ENCODE measurements at places on chromosomes 11 and 22.

DNA sequence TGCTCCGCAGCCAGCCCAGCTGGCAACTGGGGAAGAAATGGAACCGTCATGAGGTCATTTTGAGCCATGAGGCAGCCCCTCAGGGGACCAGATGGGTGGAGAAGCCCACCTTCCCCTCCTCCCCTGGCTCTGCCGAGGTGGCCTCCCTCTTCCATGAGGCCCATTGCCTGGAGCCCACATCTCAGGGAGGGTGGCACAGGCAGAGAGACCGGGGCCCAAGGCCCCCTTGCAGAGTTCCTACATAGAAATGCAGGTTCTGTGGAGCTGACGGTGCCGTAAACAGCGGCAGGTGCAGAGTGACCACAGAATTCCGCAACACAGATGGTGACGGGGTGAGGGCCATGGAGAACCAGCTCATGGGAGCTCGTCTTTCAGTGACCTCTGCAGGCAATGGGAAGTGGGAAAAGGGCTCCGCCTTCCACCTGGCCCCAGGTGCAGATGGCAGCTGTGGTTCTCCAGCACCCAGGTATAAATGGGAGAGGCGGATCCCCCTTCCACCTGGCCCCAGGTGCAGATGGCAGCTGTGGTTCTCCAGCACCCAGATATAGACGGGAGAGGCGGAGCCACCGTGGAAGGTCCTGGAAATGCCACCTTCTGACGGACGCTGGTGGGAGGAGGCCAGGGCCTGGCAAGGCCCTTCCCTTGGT, 765.4 kb downstream of the BRD1 start:
- DNase-seq = no peak

DNA sequence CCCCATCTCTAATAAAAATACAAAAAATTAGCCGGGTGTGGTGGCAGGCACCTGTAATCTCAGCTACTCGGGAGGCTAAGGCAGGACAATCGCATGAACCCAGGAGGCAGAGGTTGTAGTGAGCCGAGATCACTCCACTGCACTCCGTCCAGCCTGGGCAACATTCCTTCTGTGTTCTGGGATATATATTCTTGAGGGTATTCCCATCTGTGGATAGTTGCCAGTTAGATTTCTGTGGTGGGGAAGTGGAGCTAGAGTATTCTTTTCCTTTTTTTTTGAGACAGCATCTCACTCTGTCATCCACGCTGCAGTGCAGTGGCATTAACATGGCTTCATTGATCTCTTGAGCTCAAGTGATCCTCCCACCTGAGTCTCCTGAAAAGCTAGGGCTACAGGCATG, 9.1 kb upstream of the ZNF74 start:
- DNase-seq = no peak

- DNase-seq = no peak
Observed at GRCh38 chr22:47423861-47424820, 661.7 kb downstream of the TBC1D22A start.

DNA sequence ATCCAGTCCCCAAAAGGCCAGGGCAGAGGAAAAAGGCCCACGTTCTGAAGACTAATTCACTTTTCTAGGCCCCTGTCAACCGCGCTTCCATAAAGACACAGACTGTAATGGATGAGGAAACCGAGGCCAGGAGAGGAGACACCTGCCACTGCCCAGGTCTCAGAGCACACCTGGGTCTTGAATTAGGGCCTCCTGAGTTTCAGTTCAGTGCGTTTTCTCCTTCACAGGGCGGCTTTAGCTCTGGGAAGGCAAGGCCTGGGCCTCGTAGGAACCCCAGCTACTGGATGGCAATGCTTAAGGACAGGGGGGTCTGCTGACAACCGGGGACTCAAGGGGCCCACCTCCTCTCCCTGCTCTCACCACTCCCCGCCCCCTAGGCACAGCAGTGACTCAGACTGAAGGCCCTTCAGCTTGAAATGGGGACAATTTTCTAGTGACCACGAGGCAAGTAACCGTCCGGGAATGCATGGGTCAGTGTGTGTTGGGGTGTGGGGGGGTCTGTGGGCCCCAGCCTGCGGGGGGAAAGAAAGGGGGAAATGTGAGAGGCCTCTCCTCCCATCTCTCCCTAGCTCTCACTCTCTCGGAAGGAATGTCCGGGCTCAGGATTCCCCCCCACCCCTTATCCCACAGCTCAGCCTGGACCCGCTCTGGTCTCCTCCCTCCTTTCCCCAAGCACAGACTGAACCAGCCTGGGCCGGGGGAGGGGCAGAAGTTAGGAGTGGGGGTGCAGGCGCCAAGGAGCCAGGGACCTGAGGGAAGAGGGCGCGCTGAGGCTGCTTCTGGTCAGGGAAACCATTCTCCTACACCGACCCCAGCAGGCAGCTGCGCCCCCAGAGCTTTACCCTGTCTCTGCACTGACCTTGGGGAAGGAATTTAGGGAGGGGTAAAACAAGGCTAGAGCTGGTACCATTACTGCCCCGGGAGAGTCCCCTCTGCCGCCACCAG, 17.2 kb downstream of the CREB3L1 start:
- DNase-seq = peak; percentile 92

DNA sequence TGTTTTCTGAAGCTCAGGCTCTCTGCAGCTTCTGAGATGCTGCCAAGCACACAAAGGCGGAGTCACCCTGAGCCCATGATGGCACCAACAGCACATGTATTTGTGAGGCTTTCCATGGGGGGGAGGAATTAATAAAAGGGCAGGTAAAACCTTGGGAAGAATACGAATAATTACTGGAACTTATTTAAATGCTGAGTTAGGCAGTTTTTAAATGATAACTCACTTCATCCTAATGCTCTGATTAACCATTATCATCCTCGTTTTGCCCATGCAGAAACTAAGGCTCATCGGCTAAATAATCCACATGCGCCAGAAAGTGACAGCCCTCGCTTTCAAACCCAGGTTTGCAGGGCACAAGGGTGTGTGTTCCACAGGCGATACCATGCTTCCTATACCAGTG, 35.4 kb downstream of the LARGE1 start:
- no peak for DNase-seq

- peak; percentile 36 for DNase-seq
Observed at GRCh38 chr11:111976767-111977145, 39.6 kb downstream of the DIXDC1 start.

DNA sequence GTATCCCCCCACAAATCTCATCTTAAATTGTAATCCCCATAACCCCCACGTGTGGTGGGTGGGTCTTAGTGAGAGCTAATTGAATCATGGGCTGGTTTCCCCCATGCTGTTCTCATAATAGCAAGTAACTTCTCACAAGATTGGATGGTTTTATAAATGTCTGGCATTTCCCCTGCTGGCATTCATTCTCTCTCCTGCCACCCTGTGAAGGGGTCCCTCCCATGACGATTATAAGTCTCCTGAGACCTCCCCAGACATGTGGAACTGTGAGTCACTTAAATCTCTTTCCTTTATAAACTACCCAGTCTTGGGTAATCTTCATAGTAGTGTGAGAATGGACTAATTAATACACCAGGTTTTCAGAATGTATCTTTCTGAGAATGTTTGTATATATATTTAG, 1159.4 kb downstream of the FAM181B start:
- DNase-seq = no peak

GRCh38 chr22:37860796-37861421, 11.7 kb downstream of the EIF3L start:
- DNase-seq = no peak

- no peak for DNase-seq
Observed at GRCh38 chr11:11297578-11297977, 55.5 kb downstream of the CSNK2A3 start.

- DNase-seq = peak; percentile 85
Observed at GRCh38 chr22:28855355-28856094, 27.8 kb upstream of the ZNRF3 start.

GRCh38 chr11:60914633-60915247, 782 bp downstream of the TMEM109 start:
- peak; percentile 66 for DNase-seq

- no peak for DNase-seq
Observed at GRCh38 chr11:100555931-100556330, 131.2 kb upstream of the ARHGAP42 start.

DNA sequence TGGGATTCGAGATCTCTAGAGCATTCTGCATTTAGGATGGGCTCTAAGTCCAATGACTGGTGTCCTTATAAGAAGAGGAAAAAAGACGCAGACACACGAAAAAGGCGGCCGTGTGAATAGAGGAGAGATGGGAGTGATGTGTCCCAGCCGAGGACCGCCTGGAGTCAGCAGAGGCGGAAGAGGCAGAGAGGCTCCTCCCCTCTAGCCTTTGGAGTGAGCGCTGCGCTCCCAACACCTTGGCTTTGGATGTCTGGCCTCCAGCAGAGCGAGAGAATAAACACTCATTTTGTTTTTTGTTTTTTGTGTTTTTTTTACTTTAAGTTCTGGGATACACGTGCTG, 83.0 kb upstream of the RTL6 start:
- no peak for DNase-seq
